Fibroblast of skin of left biceps (primary cell): ENCODE measurements at places on chromosomes 1 and 21.

DNA sequence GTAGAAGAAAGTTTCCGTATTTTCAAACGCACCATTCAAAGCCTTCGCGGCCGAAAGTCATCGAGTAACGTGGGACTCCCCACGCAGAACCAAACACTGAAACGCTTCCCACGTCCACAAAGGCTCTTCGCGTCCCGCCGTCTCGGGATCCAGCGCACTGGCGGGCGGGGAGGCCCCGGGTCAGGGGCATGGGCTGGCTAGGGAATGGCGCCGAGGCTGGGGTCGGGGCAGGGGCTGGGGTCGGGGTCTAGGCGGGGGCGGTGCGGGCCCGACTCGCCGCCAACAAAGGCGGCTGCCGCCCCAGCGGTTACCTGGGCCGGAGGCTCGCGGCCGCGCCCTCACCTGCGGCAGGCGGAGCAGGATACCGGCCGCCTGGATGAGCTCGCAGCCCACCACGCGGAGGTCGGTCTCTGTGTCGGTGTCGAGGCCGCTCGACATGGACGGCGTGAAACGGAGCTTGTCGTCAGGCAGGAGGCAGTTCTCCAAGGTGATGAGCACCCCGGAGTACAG, 403 bp downstream of the CCNL2 start:
- no peak for DNase-seq

DNA sequence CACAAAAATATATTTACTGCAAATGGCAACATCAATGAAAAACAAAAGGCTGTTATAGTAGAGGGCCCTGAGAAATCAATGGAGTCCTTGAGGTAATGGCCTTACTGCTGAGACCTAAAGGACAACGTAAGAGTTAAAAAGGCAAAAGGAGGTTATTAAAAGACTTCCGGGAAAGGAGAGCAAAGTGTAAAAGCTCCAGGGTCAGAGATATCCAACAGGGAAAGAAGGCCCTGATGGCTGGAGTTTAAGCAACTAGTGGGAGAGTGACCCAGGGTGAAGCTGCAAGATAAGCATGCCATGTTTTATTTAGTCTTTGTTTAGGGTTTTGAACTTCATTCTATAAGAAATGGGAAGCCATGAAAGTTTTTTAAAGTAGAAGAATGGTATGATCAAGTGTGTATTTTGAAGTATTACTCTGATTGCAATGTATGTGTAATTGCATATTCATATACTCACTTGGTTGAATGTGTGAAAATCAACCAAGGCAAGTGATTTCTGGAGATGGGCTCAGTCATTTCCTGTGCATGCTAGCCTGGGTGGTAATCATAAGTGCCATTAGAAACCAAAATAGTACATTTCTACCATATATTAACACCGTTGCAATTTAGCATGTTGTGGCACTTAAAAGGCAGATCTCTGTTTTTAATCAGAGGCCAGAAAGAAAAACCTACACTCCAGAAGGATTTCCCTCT, 5.3 kb upstream of the DPYD start:
- no peak for DNase-seq

DNA sequence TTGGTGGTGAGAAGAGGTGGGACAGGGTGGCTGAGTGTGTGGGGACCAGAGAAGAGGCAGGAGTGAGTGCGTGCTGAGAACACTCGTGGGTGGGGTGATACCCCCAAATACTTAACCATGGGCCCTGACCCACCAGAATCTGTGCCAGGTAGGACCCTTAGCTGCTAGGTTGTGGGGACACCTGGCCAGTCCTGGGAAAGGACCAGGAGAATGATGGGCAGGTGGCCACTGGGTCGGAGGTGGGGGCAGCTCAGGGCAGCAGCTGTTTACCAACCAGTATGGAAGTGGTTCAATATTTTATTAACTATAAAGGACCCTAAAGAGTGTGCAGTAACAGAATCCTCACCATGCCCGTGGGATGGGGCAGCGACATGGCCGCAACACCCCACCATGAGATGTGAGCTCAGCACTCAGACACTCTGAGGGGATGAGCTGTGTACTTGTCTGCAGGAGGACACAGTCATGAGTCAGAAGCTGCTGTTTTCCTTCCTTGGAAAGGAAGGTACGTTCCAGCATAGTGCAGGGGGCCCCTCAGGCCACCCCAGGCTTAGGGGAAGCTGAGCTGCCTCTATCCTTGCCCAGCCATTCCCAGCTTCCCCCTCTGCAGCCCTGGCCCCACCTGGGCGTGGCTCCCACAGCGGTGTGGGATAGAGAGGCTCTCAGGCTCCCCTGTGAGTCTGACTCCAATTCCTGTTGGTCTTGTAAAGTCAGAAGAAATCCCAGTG, 25.4 kb downstream of the TEX35 start:
- DNase-seq: no peak

GRCh38 chr21:45329261-45330074, 41.8 kb upstream of the POFUT2 start:
- no peak for DNase-seq

DNA sequence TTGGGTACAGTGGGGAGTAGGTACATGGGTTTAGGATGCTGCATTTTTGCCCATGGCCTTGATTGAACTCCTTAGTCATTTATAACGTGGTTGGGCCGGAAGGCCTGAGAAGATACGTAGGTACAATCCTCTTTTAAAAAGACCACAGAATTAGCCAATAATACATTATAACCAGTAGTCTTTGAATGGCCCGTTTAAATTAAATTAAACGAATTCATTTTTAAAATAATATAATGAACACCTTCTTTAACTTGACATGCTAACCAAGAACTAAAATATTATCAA, 20.1 kb upstream of the ADAR start:
- DNase-seq: no peak

DNA sequence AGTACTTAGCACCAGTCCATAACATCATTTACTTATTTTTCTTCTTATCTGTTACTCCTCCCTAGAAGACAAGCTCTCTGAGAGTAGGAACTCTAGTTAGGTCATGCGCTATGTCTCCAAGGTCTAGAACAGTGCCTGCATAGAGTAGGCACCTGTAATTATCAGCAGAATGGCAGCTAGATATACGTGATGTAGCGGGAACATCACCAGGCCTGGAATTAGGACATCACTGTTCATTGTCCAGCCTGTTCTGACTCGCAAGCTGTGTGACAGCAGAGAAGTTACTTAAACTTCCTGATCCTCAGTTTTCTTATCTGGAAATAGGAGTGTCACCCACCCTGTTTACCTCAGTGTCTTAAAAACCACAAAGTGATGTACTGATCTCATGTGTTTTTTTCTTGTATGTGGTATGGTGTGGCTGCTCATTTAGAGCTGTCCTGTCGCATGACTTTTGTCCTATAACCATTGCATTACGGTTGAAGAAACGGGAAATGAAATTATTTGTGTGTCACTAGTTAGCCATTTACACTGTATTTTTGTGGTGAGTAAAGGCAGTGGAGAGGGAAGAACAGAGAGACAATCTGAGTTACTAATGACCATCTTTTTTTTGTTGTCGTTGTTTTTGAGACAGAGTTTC, 37.1 kb upstream of the EXO1 start:
- no peak for DNase-seq

- DNase-seq: no peak
Observed at GRCh38 chr1:118989878-118990378, 1.8 kb upstream of the TBX15 start.
